HL-60 (cell line): ENCODE measurements at places on chromosomes 12 and 14.

DNA sequence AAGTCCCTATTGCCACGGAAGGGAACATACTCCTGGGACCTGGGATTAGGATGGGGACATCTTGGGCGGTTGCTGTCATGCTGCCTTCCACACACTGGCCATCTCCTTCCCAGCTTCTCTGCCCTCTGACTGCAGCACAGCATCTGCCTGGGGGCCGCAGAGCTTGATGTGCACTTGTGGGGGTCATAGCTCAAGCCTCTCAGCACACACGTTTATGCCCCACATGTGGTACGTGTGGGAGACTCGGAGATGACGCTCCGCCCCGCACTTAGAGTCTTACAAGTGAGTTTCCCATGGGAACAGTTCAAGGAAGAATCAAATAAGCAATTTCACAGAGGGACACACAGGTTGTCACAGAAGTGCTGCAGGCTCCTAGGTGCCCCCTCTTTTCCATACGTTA, 8.6 kb downstream of the ACADS start:
- no peak for DNase-seq

- no peak for DNase-seq
Observed at GRCh38 chr12:115129727-115130126, 445.8 kb upstream of the TBX3 start.

GRCh38 chr12:3747976-3748619, 4.8 kb downstream of the CRACR2A start:
- no peak for DNase-seq

DNA sequence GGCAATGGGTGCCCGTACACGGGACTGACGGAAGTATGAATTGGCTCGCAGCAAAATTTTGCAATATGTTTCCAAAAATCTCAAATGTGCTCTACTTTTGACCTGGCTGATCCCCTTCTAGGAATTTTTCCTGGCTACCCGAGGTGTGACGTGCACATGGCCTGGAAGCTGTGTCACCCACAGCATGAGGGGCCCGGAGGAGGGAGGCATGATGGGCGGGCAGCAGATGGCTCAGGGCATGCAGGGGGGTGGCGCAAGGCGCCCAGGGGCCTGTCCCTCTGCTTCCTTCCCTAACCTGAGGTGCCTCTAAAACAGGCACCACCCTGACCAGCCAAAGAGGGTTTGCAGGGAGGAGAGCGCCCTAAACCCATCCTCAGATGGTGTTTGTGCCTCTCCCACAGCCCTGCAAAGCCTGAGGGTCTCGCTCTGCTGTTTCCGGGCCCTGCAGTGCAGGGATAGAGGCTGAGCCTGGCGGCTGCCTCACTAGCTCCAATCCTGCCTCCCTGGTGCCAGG, 6.7 kb downstream of the GPR132 start:
- no peak for DNase-seq

GRCh38 chr14:37583358-37584210, 11.5 kb downstream of the FOXA1 start:
- no peak for DNase-seq

GRCh38 chr12:62738105-62738504, 196.8 kb downstream of the PPM1H start:
- DNase-seq = no peak

DNA sequence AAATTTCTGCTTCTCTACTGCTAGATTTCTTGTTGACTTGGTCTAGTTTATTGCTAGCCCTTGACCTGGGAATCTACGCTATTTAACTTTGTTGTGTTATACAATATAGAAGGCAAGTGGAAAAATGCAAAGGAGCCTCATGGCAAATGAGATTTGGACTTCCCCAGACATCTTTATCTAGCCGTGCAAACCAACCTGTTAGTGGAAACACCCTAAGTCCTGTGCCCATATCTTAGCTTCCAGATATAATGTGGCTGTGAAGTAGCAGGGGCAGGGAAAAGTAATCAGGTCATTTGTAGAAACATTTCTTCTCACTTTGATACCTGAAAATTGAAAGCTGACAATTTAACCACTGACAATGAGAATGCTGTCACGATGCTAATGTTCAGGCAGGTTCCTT, 90.7 kb upstream of the ATP2B1 start:
- DNase-seq = no peak

DNA sequence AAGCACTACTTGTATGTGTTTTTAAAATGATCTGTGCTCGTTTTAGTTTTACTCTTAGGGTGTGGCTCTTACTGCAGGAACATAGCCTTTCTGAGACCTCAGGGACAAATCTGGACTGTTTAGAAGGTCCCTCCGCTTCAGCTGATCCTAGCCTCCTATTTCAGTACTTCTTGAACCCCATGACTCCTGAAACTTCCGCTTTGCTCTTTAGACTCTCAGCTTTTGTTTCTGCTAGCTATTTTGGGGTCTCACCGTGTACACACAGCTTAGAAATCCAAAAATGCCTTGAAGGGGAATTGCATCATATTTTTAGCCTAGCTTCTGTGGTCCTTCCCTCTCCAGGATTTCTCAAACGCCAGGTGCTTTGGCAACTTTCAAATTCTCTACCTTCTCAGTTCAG, 8.3 kb downstream of the OR11G2 start:
- DNase-seq = no peak

GRCh38 chr12:122875590-122876220, 20.2 kb downstream of the VPS37B start:
- DNase-seq = no peak

- no peak for DNase-seq
Observed at GRCh38 chr12:124861492-124861891, 2.2 kb downstream of the SCARB1 start.

DNA sequence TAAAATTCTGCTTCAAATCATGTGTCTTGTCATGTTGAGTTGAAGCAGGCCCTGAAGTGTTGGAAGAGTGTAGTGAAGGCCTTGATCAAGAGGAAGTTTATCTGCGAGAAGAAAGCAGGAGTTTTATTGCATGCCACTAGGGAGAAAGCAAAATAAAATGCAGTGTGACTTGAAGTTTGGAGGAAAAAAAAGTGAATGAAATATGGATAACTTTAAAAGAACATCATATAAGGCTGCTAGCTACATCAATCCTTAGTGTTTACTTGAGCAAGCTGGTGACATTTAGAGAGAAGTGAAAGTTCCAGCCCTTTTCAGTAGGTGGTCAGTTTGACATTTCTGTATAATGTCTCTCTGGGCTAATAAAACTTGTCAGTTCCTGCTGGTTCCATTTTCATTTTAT, 841.1 kb downstream of the TMTC2 start:
- DNase-seq = no peak

GRCh38 chr12:47705566-47706425, at the start of gene RPAP3:
Gene RPAP3 (minus strand): TSS chr12:47706030. CDS start chr12:47702840, 3,190 bp downstream.
- DNase-seq = peak; percentile 94

DNA sequence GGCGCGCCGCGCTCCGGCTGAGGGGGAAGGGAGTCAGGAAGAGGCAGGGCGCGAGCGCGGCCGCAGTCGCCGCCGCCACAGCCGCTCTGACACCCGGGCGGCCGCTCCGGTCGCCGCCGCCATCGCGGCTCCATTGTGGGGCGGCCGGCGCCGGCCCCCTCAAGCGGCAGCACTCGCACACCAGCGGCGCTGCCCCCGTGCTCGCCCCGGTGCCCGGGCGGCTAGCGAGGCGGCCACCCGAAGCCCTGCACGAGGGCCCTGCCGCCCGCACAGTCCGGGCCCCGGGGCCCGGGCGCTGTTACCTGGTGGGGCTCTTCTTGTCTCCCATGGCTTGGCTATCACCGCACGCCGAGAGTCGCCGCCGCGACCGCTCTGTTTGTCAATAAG, 202 bp downstream of the YAF2 start:
- no peak for DNase-seq

DNA sequence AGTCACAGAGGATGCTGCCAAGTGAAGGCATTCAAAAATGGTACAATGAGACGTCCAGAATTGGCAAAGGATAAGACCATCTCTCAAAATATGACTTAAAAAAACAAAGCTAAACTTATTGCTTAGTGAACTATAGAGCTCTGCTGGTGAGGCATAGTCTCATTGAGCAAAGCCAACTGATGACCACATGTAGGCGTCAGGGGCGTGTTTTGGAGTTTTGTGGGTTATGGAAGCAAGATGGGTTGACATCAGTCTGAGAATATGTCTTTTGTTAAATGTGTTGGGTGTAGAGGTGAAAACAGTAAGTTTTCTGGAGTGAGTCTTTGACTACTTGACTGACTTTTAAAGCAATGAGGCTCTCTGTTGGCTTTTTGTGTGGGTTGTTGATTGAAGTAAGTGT, 47.2 kb downstream of the ATL1 start:
- DNase-seq = no peak

DNA sequence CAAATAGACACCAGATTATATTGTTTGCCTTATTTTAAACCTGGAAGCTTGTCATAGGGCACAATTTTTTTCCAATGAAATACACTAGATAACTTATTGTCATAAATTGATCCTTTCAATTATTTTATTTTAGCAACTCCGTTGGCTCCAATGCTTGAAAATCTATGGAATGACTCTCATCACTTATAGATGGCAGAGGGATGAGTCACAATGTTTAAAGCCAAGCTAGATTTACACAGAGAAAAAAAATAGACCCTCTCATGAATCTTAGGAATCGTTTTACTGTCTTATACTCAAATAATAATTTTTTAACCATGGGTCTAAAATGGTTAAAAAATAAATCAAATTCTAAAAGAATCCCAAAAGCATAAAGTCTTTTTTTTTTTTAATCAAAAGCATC, 1276.6 kb upstream of the FLRT2 start:
- DNase-seq = no peak

GRCh38 chr14:92552066-92552465, 38.5 kb downstream of the RIN3 start:
- no peak for DNase-seq

DNA sequence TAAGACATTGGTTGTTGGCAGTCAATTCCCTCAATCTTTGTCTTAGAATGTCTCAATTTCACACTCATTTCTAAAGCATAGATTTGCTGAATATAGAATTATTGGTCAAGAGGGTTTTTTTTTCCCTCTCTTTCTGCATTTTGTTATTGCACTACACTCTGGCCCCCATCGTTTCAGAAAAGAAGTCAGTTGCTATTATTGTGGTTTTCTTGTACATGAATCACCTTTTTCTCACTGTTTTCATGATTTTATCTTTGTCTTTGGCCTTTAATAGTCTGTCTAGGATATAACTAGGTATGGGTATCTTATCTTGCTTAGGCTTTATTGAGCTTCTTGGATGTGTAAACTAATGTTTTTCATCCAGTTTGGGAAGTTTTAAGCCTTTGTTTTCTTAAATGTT, 194.3 kb upstream of the DAAM1 start:
- DNase-seq = no peak

DNA sequence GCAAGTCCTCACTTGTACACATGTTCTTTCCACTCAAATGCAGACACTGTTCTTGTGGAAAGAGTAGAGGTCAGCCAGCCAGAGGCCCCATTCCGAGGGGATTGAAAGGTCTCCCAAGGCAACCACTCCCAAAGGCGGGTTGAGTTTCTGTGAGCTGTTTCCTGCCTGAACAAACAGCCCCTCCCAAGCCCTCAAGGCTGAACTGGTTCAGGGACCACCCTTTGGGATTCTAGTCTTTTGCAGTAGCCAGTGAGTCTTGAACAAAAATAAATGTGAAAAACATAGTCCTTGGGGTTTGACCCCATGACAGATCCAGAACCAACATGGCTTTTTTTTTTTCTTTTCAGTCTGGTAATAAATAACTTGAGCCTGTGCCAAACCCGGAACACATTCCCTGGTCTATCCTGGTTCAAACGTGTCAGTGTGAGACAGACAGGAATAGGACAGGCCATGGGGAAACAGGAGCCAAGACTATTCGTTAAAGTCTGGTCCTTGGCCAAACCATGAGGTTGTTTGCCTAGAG, 17.6 kb upstream of the STK38L start:
- DNase-seq = no peak

GRCh38 chr14:56555921-56556570, 23.6 kb upstream of the TMEM260 start:
- no peak for DNase-seq

DNA sequence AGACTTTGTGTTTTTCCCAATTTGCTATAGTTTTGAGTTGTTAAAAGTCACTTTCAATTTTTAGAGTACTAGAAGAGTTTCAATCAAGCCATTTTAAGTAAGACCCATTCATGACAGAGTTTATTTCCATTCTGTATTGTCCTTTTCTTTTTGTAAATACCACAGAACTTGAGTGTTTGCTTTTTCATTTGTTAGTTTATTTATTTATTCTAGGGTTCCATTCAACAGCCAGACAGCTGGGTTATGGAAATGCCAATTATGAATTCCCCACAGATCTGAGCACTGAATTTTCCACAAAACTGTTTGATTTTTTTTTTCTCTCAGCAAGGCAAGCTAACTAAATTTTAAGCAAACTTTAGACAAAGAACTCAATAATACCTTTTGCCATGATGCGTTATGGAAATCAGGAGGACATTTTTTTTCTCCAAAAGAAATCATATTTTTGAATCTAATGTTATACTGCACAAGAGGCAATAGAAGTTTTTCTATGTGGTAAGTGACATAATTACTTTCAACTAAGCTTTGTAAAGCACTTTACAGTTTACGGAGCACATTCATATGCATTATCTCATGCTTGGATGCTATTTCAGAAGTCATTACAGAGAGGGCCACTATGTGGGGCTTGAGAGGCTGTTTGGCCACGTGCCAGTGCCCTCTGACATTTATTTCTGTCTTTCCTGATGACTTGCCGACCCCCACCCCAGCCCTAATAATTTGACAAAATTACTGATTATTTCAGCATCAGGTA, 181.5 kb downstream of the VRK1 start:
- DNase-seq = no peak

DNA sequence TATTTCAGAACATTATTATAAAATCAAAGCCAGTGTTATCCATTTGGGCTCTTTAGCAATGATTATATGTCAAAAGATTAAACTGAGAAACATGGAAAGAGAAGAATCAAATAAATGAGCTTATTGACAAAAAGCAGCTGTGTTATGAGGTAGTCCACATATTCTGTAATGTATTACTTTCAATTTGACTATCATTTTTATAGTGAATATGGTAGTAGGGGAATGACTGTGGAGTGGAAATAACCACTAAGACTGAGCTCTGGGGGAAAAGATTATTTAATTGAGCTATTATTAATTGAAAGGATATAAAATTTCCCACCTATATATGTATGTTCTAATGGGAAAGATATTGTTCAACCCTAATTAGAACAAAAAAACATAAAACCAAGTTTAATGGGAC, 381.3 kb downstream of the TMTC2 start:
- no peak for DNase-seq

DNA sequence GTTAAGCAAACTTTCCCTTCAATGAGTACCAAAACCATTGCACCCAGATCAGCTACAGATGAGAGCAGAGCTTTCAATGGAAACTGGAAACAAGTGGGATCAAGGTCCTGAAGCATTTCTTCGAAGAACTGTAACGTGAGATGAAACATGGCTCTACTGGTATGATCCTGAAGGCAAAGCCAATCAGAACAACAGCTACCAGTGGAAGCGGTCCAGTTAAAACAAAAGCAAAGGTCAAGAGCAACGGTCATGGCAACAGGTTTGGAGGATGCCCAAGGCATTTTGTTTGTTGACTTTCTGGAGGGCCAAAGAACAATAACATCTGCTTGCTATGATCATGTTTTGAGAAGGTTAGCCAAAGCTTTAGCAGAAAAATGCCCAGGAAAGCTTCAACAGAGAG, 137.9 kb upstream of the CPSF6 start:
- DNase-seq = no peak
